Posterior vena cava (tissue), 2 donors: ENCODE measurements at places on chromosomes 5 and 9. TPM values are rescaled to one million over a fixed set of nuclear protein-coding genes. Genes with fewer than 3 reads are reported as not detected.

- DNase-seq, result peak; percentile 85
These were observed 709 bp downstream of the WHRN start for GRCh38 chr9:114504341-114505186.

Gene AK1
- 67.0 TPM for total RNA-seq

DNA sequence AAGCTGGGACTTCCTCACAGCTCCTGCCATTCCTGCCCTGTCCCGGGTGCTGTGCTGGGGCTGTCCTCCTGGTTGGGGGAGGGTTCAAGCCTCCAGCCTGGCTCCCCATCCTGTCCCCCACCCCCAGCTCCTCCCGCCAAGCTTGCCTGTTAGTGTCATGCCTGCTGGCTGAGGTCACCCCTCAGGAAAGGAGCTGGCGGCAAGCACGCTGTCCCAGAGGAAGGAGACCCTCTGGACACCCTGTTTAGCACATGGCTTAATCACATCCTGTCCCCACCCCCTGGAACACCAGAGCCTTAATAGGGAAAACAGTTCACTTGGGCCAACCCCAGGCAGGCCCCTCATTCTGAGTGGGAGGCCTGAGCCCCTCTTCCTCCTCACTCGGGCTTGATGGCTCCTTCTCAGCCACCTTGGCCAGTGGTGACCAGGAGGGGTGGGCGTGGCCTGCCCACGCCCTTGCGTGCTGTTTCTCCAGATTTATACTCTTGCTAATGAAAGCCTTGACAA is 9.2 kb upstream of the PHYHD1 start:
- peak; percentile 86 for DNase-seq

DNA sequence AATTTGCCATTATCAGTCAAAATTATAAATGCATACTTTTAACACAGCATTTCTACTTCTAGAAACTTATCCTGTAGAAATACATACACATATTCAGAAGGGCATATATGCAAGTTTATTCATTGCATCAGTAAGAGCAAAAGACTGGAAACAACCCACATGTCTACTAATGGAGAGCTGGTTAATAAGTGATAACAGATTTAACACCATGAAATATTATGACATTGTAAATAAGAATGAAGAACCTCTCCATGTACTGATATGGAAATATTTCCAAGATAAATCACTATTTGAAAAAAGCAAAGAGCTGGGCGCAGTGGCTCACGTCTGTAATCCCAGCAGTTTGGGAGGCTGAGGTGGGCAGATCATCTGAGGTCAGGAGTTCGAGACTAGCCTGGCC is 54.5 kb downstream of the ELOVL7 start:
- DNase-seq, result no peak

GRCh38 chr5:1380910-1381309 is 36.0 kb upstream of the CLPTM1L start:
- no peak for DNase-seq

DNA sequence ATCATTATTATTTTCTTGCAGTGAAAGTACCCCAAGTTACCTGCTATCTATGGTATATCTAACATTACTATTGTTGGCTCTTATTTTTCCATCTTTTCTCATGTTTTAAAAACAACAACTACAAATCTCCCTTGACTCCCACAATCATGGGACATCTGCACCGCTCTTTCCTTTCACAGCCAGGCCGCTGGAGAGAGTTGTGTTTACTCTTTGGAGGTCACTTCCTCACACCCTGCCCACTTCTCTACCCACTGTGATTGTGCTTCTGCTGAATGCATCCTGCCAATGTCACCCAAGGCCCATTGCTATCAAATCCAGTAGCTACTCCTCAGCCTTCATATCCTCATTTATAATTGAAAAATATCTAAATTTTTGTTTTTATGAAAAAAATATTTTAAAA is 29.7 kb downstream of the SLC28A3 start:
- DNase-seq, result no peak

DNA sequence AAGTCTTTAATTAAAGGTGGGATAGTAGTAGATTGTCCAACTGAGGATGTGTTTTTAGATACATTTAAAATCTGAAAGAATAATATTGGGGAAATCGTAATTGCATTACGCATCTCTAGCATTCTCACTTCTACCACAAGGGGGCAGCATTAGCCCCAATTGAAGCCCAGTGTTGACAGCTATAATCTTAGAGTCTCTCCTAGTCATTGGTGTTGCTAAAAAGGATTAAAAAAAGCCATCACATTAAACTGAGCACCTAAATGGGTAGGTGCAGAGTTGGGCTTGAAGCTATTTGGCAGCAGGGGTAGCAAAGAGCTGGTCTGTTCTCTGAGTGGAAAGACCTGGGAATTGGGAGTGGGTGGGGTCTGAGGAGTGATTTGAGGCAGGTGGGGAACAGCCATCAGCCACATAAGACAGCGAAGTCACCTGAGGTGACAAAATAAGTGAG is 177.2 kb downstream of the OSTF1 start:
- no peak for DNase-seq
